ENCODE measurements at places on chromosomes 4 and X.

DNA sequence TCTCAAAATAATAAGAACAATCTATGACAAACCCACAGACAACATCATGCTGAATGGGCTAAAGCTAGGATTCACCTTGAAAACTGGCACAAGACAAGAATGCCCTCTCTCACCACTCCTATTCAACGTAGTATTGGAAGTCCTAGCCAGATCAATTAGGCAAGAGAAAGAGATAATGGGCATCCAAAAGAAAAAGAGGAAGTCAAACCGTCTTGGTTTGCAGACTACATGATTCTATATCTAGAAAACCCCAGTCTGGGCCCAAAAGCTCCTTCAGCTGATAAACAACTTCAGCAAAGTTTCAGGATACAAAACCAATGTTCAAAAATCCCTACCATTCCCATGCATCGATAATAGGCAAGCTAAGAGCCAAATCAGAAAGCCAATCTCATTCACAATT lies 59.0 kb downstream of the CHM start:
- DNase-seq: no peak

DNA sequence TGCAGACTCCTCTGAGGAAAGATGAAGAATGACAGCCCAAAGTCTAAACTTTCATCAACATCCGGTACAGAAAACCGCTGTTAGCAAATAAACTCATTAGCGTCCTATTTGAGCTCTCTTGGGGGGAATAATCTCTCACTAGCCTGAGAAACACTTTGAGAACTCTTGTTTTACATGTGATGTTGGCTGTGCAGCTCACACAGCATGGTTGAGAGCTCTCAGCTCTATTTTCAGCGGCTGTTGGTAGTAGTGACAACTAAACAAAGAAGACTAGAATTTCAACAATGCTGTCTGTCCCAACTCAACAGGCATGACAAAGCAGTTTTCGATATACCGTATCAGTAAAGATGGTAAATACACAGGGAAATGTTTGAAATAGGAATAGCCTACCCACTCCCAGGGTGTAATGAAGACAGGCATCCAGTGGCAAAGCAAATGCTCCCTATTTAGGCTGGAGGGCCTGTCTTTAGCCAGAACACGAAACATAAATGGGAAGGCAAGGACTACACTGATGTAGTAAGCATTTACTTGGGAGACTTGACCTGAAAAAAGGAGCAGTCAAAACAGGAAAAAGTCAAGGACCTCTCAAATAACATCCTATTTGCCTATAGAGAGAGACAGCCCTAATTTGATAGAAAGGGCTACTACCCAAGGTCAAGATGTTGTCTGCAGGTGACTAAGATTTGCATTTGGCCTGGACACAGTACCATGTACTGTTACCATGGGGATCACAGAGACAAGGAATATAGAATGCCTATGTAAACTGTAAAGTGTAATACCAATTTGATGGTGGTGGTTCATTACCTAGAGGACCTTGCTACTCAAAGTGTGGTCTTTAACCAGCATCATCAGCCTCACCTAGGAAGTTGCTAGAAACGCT lies 60.4 kb downstream of the PPEF2 start:
- DNase-seq: no peak

DNA sequence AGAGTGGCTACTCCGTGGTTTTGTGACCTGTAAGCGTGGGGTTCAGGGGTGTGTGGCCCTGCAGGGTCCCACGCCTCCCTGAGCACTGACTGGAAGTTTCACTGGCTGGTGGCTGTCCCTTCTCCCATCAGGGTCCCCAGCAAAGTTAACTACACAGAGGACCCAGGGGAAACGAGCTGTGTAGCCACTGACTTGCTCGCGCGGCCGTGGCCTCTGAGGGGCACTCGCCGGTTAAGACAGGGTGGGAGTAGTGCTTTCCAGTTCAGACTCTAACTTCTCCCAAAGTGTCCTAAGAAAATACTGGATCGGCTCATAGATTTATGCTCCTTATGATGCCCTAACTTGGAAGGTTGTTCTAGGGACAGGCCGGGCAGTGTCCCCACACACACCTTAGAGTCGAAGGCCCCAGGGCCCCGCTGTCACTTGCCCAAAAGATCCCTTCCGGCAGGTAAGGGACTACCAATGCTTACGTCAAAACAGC lies 28.2 kb downstream of the NELFA start:
- DNase-seq: no peak

GRCh38 chr4:53921856-53922255 lies 142.5 kb downstream of the CHIC2 start:
- no peak for DNase-seq

- DNase-seq: no peak
Measured at GRCh38 chr4:118683513-118683912, 1.7 kb upstream of the METTL14 start.

- no peak for DNase-seq
Measured at GRCh38 chr4:96154676-96155075, 314.8 kb downstream of the PDHA2 start.
